SHP77 treated with DMSO at 0.1 percent for 48 hours (cell line): ENCODE measurements at places on chromosomes 13 and 19.

DNA sequence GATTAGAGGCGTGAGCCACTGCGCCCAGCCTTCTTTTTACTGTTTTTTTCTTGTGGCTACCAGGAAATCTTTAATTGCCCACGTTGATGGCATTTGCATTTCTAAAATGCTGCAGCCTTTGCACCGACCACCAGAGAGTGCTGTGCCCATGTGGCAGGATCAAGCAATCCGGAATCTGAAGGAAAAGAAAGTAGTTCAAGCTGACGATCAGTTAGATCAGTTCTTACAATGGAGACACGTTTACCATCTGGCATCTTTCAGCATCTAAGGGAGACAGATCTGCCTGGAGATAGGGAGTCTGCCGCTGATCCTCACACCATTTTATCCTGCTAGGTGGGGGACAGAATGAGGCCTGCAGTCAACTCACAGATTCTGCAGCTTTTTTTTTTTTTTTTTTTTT is 19.9 kb downstream of the TINCR start:
- DNase-seq = peak; percentile 7

- DNase-seq = no peak
Observed at GRCh38 chr19:57664269-57665127, 4.2 kb upstream of the ZSCAN4 start.

GRCh38 chr13:20702915-20703779 is at the start of gene IL17D:
TSS of gene IL17D (plus strand) at chr13:20703699. CDS start at chr13:20704002, 303 bp downstream.
- no peak for DNase-seq

GRCh38 chr13:59790626-59791025 is 373.1 kb downstream of the DIAPH3 start:
- no peak for DNase-seq

DNA sequence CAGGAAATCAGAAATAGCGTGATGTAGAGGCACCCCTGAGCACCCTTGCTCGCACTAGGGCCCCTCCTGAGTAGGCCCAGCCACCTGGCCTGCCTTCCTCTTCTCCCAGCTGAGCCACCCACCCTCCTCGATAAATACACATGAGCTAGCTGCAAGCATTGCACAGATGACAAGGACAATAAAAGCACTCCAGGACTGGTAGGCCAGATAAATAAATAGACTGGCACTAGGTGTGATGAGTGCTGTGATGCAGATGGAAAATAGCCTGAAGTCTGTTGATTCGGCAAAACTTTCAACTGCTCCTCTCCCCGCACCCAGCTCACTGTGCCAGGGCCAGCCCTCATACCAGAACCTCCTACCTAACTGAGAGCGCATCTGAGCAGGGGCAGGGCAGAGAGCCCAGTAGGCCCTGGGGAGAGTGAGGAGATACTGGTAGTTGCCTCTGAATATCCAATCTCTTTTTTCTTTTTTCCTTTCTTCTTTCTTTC is 54.5 kb upstream of the GPI start:
- DNase-seq = peak; percentile 88

GRCh38 chr19:42553292-42554045 is 25.2 kb upstream of the CEACAM1 start:
- DNase-seq = no peak

GRCh38 chr19:55652311-55653128 is 2.3 kb upstream of the U2AF2 start:
- DNase-seq = no peak

GRCh38 chr19:19122902-19123301 is 15.4 kb downstream of the TMEM161A start:
- no peak for DNase-seq

- no peak for DNase-seq
Observed at GRCh38 chr13:20993661-20994440, 67.5 kb downstream of the LATS2 start.

GRCh38 chr19:19774354-19775033 is 41.6 kb upstream of the ZNF14 start:
- no peak for DNase-seq

GRCh38 chr13:26202365-26202972 is 19.6 kb downstream of the RNF6 start:
- DNase-seq = no peak

GRCh38 chr13:43272851-43273250 is 249.5 kb downstream of the DNAJC15 start:
- DNase-seq = no peak
